ENCODE measurements at places on chromosomes 7 and 10.

DNA sequence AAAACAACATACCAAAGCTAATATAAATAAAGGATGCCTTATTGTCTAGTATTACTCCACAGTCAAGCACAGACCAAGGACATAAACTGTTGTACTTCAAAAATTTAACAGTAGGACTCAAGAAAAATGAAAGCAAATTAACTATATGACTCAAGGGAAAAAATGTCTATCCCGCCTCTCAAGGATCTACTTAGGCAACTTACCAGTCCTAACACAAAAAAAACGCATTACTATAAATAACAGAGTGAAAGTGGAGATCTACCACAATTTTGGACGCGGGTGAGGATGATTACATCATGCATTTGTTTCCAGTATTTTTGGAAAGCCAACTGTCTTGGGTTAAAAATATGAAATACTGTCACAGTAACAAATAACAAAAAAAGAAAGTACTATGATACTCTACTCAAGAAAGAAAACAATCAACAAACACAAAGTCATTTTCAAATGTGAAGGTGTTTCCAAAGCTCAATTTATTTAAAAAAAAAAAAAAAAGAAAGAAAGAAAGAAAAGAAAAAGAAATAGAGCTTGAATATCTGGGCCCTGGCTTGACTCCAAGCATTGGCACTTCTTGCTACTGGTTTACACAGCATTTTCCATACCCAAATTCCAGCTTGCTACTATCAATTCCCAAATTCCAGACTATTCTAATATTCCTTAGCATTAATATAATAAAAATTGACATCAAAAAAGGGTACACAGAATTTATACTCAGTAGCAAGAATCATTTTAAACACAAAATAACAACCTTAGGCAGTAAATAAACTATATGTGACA lies 99.4 kb downstream of the RSU1 start:
- no peak for DNase-seq

DNA sequence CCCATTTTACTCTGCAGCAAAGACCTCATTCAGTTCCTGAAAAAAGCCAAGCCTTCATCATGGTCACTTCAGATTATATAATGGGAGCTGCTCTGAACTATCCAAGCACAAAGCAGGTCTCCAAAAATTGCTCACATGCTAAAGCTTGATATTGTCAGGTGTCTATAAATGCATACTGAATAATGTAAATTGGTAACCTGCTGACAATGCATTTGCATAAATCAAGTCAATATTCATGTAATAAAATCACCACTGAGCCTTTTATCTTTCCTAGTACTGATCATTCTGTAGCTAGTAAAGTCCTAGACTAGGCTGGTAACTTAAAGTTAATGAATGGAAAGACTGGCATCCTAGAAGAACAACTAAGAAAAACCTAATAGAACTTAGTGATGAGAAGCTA lies 188.3 kb downstream of the IMMP2L start:
- no peak for DNase-seq

- peak; percentile 7 for DNase-seq
Observed at GRCh38 chr10:1171586-1171985, 115.4 kb downstream of the WDR37 start.

GRCh38 chr10:103232131-103232673 lies 13.5 kb upstream of the RPEL1 start:
- DNase-seq = no peak

GRCh38 chr7:44048031-44048795 lies 3.7 kb downstream of the DBNL start:
- peak; percentile 33 for DNase-seq

DNA sequence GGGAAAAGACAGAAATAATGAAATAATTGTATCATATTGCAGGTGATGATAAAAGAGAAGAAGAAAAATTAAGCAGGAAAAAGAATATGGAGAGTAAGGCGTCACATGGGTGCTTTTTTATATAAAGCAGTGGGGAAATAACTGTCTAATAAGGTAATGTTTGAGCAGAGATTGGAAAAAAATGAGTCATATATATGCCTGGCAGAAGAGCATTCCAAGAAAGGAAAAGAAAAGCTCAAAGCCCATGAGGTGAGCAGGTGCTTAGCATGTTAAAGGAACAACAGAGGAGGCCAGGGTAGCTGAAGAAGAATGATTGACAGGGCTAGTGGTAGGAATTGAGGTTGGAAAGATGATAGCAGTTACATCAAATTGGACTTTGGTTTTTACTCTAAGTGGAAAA lies 739.5 kb downstream of the SORCS1 start:
- no peak for DNase-seq

DNA sequence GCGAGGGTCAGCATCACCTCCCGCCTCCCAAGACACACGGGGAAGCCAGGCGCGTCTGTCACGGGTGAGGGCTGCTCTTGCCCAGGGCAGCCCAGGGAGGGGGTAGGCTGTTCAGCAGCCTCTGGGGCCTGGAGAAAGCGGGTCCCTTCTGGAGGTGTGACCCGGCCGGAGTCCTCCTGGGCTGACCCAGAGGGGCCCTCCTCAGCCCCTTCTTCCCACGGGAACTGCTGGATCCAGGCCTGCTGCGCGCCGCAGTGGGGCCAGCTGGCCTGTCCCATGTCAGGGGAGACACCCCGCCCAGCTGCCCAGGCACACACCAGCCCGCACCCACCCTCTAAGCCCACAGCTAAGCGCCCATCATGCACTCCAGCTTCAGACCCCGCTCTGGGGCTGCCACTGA lies 41.8 kb downstream of the INSIG1 start:
- DNase-seq = no peak

All from right lobe of liver (tissue), 6 donors.